Posterior vena cava (tissue), 2 donors: ENCODE measurements at places on chromosomes 11 and 22. TPM values are rescaled to one million over a fixed set of nuclear protein-coding genes. Genes with fewer than 3 reads are reported as not detected.

MYRF gene
- 3.7 TPM for total RNA-seq

RCOR2 gene
- total RNA-seq: 0.95 TPM

KRTAP5-5 gene
- not detected for total RNA-seq

SNX32 gene
- total RNA-seq: 0.65 TPM

SYCE3 gene
- not detected for total RNA-seq

CASP5 gene
- total RNA-seq: 0.42 TPM

HPS5 gene
- 16.4 TPM for total RNA-seq

NXPE4 gene
- not detected for total RNA-seq
